GM23248 (cell line): ENCODE measurements at places on chromosomes 3 and 15.

GRCh38 chr15:77769700-77770099 is 137.0 kb upstream of the LINGO1 start:
- no peak for DNase-seq

GRCh38 chr15:49169880-49170597 is at the start of gene GALK2:
Gene GALK2 (plus strand): TSS chr15:49170247. CDS start chr15:49170323, 76 bp downstream.
- DNase-seq = peak; percentile 94

DNA sequence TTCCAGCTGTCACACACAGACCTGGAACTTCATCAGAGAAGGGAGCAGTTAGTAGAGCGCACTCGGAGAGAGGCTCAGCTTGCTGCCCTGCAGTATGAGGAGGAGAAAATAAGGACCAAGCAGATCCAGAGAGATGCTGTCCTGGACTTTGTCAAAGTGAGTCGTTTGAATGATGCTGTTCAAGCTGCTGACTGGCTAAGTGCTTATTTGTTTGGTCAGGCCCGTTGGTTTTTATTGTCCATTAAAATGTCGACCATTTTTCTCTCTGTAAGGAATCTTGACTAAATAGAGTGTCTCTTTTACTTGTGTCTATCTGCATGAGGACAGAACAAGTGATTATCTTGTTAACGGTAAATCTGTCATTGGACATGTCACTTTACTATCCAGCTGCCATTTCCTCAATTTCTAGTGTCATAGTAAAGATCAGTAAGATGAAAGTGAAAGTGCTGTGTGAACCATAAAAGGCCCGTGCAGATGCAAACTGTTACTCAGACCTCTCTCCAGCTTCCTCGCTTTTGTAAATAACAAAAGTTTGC is 56.9 kb downstream of the LRCH3 start:
- DNase-seq = peak; percentile 49

DNA sequence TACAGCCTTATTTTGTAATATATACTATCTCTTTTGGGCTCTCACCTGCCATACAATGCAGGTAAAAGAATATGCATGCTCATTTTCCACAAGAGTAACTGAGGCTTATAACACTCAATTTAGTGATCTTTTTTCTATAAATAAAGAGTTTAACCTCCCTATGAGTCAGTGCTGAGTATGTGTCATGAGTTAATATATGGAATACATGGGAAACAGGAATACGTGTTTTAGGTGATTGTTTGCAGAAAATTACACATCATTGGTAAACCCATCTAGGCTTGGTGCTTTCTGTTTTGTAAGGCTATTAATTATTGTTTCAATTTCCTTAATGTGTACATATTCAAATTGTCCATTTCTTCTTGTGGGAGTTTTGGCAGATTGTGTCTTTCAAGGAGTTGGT is 411.3 kb downstream of the GRM7 start:
- DNase-seq = no peak

- DNase-seq = no peak
Observed at GRCh38 chr3:53808496-53808895, 37.7 kb downstream of the CHDH start.

- DNase-seq = no peak
Observed at GRCh38 chr3:13975686-13976085, 95.8 kb upstream of the WNT7A start.

- DNase-seq = no peak
Observed at GRCh38 chr3:51712963-51713362, 6.1 kb downstream of the GRM2 start.

GRCh38 chr3:111701292-111701906 is 106.3 kb upstream of the ZBED2 start:
- DNase-seq = no peak

DNA sequence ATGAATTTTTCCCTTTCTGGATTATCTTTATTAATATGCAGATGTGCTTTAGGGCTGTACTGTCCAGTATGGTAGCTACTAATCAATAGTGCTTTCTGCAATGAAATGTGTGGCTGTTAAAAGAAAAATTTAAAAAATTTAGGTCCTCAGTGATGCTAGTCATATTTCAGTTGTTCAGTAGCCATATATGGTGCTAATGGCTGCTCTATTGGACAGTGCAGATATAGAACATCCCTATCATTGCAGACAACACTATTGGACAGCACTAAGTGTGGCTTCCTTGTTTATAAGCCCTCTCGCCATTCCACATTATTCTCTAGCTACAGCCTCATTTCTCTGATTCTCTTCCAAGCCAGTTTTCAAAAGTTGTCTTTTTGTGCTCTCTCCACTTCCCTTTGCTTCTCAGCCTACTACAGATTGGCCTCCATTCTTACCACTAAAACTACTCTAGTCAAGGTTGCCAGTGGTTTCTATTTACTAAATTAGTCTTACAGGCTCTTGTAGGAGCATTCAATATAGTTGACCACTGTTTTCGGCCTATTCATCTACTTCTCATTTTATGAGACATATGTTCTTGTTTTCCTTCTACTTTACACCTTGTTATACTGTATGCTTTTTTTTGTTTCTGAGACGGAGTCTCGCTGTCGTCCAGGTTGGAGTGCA is 9.5 kb downstream of the MAPK6 start:
- no peak for DNase-seq

DNA sequence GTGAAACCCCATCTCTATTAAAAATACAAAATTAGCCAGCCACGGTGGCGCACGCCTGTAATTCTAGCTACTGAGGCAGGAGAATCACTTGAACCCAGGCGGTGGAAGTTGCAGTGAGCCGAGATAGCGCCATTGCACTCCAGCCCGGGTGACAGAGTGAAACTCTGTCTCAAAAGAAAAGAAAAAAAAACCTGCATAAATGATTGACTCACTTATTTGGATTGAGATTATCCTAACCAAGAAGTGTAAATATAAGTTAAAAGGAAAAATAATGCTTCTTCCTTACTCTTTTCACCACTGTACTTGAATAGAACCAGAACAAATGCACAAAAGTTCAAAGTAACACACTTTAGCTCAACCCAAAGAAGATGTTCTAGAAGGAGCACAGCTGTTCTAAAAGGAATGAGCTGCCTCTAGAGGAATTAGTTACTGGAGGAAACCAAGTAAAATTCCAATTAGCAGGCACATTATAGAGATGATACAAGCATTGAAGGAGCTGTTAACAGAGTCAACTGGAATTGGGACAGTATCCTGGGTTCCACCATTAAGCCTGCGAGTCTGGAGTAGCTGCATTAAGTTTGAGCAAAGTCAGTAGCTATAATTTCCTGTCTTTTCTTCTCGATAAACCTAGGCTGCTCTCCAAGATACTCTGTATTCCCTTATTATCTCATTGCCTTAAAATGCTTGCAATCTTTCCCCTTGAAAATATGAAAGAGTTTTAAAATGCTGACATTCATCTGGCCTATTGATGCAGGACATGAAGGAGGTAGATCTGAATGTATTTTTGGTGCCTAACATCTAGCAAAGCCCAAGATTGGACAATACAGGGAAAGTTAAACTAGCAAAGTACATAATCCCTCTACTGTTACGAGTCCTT is 9.5 kb downstream of the MTHFS start:
- DNase-seq = peak; percentile 33

GRCh38 chr3:39978308-39978707 is 168.9 kb downstream of the MYRIP start:
- no peak for DNase-seq

DNA sequence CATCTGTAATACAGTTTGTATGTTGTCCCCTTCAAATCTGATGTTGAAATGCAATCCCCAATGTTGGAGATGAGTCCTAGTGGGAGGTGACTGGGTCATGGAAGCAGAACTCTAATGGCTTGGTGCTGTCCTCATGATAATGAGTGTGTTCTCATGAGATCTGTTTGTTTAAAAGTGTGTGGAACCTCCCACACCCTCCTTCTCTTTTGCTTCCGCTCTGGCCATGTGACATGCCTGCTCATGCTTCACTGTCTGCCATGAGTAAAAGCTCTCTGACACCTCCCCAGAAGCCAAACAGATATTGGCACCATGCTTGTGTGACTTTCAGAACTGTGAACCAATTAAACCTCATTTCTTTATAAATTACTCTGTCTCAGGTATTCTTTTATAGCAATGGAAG is 794.0 kb upstream of the CFAP20DC start:
- DNase-seq = no peak

DNA sequence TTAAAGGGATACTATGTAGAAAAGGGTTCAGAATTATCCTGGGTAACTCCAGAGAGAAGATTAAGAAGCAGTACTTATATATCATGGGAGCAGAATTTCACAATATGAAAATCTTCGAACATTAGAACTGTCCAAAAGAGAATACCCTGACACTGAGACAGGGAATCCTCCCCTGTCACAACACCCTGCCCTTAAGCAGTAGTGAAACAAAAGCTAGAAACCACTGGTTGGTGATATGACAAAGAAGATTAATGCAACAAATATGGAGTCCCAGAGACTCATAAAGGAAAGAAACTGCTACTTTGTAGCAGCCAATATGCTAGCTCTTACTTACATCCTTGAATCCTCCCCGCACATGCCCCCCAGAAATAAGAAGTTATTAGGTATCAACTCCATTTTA is 18.5 kb downstream of the MIX23 start:
- no peak for DNase-seq

- DNase-seq = peak; percentile 35
Observed at GRCh38 chr3:27279123-27279522, 90.1 kb downstream of the NEK10 start.

DNA sequence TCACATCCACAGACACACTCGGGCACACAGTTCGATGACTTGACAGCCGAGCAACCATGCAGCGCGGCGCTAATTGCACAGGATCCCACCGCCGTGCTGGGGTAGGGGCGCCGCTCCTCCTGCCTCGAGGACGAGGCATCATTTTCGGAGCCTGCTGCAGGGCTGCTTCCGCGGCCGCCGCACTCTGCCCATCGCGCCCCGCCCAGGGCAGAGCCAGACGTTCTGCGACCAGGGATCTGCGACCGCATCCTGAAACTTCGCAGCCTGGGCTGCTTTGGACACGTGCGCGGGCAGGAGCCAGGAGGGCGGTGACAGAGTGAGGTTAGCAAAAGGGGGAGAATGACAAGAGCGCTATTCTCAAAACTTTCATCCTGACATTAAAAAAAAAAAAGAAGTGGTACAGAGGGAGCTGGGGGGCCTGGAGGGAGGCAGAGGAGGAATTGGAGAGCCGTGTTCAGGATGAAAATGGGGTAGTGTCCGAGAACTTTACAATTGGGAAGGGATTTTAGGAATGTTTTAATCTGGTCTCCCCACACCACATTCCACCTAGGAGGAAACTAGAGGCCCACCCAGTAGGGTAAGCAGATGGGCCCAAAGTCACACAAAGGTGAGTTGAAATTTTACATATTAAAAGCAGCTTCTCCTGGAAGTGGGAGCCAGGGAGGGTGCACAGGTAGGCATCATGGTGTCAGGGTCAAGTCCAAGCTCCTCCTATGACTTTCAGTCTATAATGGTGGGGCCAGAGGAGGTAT is 15.9 kb downstream of the IGDCC3 start:
- no peak for DNase-seq

DNA sequence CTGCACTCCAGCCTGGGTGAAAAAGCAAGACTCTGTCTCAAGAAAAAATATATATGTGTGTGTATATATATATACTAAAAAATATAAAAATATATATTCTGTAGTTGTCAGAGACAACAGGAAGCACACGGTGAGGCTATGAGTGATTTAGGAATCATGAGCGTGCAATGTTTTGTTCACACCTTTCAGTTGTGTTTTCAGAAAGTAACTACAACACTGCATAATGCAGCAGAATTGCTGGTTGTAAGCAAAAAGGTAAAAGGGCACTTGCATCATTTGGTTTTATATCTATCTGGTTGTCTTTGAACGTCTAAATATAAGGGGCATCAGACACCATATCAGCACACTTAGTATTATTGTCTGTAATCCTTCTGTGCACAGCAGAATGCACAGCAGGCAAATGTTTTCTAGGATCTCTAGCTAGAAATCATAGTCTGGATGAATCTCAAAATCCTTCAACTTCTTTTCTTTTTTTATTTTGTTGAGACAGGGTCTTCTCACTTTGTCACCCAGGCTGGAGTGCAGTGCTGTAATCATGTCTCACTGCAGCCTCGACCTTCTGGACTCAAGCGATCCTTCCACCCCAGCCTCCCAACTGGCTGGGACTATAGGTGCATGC is 44.8 kb downstream of the CCR3 start:
- DNase-seq = no peak

- DNase-seq = no peak
Observed at GRCh38 chr3:74920721-74921350, 306.4 kb upstream of the CNTN3 start.

- DNase-seq = no peak
Observed at GRCh38 chr3:62319570-62320243, 53.6 kb downstream of the FEZF2 start.

GRCh38 chr3:126127904-126128303 is 44.0 kb upstream of the SLC41A3 start:
- no peak for DNase-seq

- DNase-seq = no peak
Observed at GRCh38 chr15:33813891-33814290, 154.4 kb upstream of the CHRM5 start.

DNA sequence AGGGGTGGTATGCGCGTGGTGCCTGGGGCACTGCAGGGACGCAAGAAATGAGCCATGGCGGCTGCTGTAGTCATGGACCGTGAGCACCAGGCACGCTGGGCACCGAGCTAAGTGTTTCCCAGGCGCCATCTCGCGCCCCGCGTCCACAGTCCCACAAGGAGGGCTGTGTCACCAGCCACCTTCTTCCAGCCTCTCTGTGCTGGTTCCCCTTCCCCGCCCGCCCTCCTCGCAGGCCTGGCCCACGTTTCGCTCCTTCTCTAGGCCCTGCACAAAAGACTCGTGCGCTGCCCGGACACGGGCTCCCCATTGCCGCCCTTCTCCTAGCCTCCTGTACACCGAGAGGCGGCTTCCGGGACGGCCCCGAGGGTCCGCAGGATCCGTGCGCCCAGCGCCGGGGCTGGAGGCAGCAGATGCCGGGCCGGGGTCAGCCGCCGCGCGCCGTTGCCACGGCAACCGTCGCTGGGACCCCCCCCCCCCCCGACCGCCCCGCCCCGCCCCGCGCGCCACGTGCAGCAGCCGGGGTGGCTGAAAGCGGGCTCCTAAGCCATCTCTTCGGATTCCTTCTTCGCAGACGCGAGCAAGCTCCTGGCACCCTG is 113.4 kb downstream of the SRGAP3 start:
- no peak for DNase-seq

DNA sequence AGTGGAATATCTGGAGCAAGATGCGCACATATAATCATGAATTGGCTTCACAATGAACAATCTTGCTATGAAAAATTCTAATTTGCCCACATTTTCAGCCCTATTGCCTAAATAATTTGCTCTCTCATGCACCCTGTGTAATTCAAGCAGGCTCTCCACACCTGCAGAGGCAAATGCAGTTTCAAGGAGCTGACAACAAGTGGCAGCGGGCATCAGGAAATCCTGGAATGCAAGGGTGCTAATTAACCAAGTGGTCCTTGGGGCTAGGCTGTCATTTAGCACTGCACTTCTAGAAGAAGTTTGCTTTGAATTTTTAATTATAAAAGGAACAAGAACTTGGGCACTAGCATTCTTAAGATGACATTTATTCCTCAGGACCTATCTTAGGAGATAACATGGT is 56.3 kb upstream of the ICE2 start:
- no peak for DNase-seq

DNA sequence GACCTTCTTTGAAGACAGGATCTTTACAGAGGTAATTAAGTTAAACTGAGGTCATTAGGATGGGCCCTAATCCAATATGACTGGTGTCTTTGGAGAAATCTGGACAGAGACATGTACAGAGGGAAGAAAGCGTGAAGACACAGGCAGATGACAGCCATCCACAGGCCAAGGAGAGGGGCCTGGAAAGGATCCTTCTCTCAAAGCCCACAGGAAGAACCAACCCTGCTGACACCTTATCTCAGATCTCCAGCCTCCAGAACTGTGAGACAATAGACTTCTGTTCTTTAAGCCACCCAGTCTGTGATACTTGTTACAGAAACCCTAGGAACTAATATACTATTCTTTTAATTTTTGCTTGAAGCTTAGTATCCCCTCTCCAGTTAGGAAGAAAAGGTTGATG is 74.2 kb downstream of the WDR76 start:
- DNase-seq = no peak
